ENCODE measurements at places on chromosomes 1 and 21. TPM values are rescaled to one million over a fixed set of nuclear protein-coding genes. Genes with fewer than 3 reads are reported as not detected.

The MSH4 gene
- 0.58 TPM for total RNA-seq

The SELE gene
- total RNA-seq, result not detected

The TRIM67 gene
- total RNA-seq, result not detected

DNA sequence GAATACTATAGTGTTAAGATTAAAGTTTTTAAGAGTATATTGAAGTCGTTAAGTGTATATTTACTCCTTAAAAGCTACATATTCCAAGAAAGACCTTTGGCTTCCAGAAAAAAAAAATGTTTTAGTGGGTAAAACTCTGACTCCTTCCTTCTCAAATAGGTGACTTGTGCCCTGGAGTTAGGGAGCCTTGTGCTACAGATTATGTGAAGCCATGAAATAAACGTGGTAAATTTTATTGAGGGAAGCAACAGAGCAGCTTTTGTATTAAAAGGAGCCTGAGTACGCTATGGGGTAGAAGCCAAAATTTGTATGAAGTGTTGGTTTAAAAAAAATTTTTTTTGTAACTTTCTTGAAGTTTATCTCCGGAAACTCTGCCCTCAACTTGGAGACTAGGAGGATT is 994 bp downstream of the RO60 start:
- no peak for DNase-seq

- DNase-seq, result no peak
Observed at GRCh38 chr1:20480243-20480944, 5.6 kb downstream of the CAMK2N1 start.
